ENCODE measurements at places on chromosomes 11 and 22. TPM values are rescaled to one million over a fixed set of nuclear protein-coding genes. Genes with fewer than 3 reads are reported as not detected.
A peak's percentile ranks its signal among the peaks of the same experiment; 100 is the strongest.

CFAP300 gene
- 6.4 TPM for total RNA-seq

DNA sequence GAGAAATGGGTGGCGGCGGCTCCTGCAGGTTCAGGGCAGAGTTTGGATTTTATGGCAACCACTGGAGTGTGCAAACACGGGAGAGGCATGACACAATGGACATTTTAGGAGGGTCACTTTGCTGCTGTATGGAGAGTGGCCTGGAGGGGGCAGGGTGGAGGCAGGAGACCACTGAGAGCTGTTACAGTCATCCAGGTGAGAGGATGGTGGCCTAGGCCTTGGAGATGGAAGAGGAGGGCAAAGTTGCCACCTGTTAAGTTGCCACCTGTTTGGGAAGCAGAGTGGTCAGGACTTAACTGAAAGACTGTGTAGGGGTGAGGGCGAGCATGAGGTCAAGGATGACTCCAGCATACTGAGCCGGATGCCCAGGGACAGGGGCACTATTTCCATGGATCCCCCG, 2.3 kb upstream of the RAD9A start:
- peak; percentile 38 for DNase-seq

- DNase-seq, result no peak
Measured at GRCh38 chr11:90414221-90414620, 191.4 kb upstream of the CHORDC1 start.

- no peak for DNase-seq
Measured at GRCh38 chr11:32420937-32421901, 14.1 kb downstream of the WT1 start.

- no peak for DNase-seq
Measured at GRCh38 chr22:19358195-19358594, 66.7 kb upstream of the CLTCL1 start.

ADAMTS8 gene
- 0.15 TPM for total RNA-seq

- no peak for DNase-seq
Measured at GRCh38 chr11:15379483-15379882, 264.8 kb downstream of the INSC start.

- DNase-seq, result no peak
Measured at GRCh38 chr11:87917111-87917510, 258.1 kb downstream of the RAB38 start.

JAM3 gene
- total RNA-seq, result 45.4 TPM

DNA sequence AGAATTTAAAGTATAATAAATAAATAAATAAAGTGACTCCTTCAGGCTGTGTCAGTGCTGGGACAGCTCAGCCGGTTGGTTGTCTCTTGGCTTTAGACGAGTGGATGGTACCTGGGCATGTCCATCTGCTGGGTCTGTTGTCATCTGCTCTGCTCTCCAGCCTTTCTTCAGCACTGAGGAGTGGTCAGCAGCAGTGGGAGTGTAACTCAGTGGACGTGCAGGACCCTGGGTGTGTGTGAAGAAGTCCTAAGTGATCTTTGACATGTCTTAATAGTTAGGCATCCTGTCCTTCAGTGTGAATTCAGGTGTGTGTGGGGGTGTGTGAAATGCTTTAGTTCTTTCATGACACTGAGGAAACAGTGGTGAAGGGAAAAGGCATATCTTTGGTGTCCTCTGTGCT, 24.3 kb downstream of the AMOTL1 start:
- no peak for DNase-seq

FOLR1 gene
- not detected for total RNA-seq

DNA sequence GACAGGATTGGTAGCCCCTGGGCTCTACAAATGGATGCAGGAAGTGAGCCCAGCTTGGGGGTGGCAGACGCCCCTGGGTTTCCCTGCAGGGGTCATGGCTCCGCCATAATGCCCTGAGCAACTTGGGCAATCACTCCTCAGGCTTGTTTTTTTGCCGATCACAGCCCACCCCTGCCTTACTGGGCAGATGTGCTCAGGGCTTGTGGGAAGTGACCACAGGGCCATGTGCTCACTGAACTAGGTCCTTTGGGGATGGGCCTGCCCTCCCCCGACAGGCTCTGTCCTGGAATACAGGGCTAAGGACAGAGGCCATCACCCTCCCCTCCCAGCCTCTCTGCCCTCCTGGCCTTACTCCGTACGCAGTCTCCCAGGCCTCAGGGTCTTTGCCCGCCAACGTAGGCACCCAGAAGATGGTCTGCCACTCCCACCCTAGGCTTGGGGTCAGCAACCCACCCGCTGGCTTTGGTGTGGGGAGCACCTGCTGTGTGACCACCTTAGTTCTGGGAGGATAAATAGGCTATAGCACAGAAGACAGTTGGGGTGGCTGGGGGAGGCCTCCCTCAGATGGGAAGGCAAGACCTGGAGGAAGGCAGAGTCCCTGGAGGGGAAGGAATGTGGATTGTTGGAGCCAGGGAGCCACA, 3.8 kb downstream of the RPLP2 start:
- no peak for DNase-seq

DNA sequence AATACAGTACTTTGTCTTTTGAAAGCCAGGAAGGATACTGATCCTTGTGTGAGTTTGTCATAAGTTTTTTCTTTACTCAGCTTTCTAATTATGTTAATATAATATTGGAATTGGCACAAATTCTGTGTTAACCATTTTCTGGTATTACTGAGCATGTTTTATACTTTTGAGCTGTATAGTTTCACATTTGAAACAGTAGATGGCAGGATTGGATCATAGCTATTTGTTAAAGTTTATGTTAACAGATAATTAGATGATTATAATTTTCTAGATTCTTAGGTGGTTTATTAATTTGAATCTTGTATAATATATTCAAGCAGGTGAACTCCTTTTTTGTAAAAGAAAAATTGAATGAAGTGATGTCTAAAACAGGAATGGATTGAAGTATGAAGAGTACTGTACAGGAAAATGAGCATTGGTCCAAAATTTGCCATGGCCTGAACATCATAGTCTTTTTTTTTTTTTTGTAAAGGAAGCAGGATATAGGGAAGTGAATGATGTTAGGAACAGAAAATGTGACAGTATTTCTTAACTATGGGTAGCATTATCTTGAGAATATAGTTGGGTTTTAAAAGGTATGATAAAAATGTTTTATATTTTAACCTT, 102.0 kb downstream of the CYP2R1 start:
- no peak for DNase-seq

GRCh38 chr11:1701091-1701807, 4.3 kb downstream of the KRTAP5-6 start:
- DNase-seq, result no peak

APOBEC3B gene
- 15.6 TPM for total RNA-seq
